ENCODE measurements at places on chromosomes 5 and 9. TPM values are rescaled to one million over a fixed set of nuclear protein-coding genes. Genes with fewer than 3 reads are reported as not detected.

IFNE gene
- not detected for polyA plus RNA-seq

PCDHA5 gene
- polyA plus RNA-seq: not detected

GPRIN1 gene
- polyA plus RNA-seq: 0.26 TPM

CFAP77 gene
- polyA plus RNA-seq: 4.3 TPM

SPATA31C1 gene
- not detected for polyA plus RNA-seq

C9orf153 gene
- polyA plus RNA-seq: 0.44 TPM

JAKMIP2 gene
- polyA plus RNA-seq: 0.09 TPM

GARIN3 gene
- polyA plus RNA-seq: not detected

NAIP gene
- polyA plus RNA-seq: 1.7 TPM

KCNT1 gene
- 0.14 TPM for polyA plus RNA-seq

HTR1A gene
- polyA plus RNA-seq: not detected

SPATA31E1 gene
- not detected for polyA plus RNA-seq

FGF1 gene
- polyA plus RNA-seq: 17.6 TPM

SH3GL2 gene
- 2.1 TPM for polyA plus RNA-seq

UGT3A1 gene
- not detected for polyA plus RNA-seq

GAS1 gene
- polyA plus RNA-seq: 11.2 TPM

ADGRV1 gene
- 0.03 TPM for polyA plus RNA-seq

CCNO gene
- polyA plus RNA-seq: not detected

WDR38 gene
- polyA plus RNA-seq: 0.04 TPM

PPP3R2 gene
- not detected for polyA plus RNA-seq

LIFR gene
- polyA plus RNA-seq: 6.0 TPM

GPR150 gene
- 0.15 TPM for polyA plus RNA-seq

PCAT7 gene
- not detected for polyA plus RNA-seq

NUTM2F gene
- 0.01 TPM for polyA plus RNA-seq

GRM6 gene
- not detected for polyA plus RNA-seq

NUTM2G gene
- polyA plus RNA-seq: not detected

URM1 gene
- 75.7 TPM for polyA plus RNA-seq

GBGT1 gene
- 5.5 TPM for polyA plus RNA-seq

C9orf152 gene
- not detected for polyA plus RNA-seq

PCDHB12 gene
- polyA plus RNA-seq: 0.58 TPM

ZFP2 gene
- 0.38 TPM for polyA plus RNA-seq

TLX3 gene
- polyA plus RNA-seq: not detected

Data from heart right ventricle (tissue), 16 donors.